ENCODE measurements at places on chromosomes 4 and X.
A peak's percentile ranks its signal among the peaks of the same experiment; 100 is the strongest.

- DNase-seq, result no peak
Measured at GRCh38 chr4:147749811-147750321, 18.0 kb downstream of the ARHGAP10 start.

GRCh38 chr4:134201216-134202161 lies at the start of gene PABPC4L:
PABPC4L (minus strand) TSS chr4:134201789; CDS start chr4:134201019, 770 bp downstream.
- DNase-seq, result peak; percentile 53

DNA sequence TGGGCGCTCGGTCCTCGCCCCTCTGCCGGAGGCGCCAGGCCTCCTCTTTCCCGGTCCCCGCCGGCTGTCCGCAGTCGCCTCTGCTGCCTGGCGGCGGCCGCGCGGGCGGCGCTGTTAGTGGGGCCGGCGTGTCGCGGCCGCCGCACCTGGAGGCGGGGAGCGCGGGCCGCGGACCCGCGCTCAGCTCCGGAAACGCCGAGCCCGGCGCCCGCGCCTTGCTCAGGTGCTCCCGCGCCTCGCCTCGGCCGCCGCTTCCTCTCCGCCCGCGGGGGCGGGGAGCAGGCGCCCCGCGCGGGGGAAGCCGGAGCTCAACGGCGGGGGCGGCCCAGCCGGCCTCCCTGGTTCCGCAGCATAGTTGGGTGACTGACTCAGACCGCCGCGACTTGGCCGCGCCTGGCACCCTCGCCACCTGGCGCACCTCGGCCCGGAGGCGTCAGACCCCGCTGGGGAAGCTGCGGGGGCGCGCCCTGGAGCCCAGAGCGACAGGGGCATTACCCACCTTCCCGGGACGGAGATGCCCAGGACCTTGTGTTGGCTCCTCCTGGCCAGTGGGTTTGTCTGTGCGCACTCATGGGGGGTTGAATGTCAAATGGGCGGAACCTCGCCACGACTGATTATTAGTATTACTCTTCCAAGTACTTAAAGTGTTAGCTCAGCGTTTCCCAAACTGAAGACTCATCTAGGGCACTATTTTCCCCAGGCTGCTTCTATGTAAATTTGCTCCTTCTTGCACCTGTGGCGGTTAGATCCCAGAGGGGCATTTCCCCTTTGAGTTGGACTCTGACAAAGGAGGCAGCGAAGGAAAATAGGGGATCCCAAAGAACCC lies at the start of gene ARAP2:
ARAP2 (minus strand) TSS at position 258 of the 826 bp plus-strand sequence. CDS start 15,028 bp downstream, outside the sequence.
- DNase-seq, result no peak

GRCh38 chr4:26238778-26239679 lies 81.8 kb upstream of the RBPJ start:
- DNase-seq, result peak; percentile 71

DNA sequence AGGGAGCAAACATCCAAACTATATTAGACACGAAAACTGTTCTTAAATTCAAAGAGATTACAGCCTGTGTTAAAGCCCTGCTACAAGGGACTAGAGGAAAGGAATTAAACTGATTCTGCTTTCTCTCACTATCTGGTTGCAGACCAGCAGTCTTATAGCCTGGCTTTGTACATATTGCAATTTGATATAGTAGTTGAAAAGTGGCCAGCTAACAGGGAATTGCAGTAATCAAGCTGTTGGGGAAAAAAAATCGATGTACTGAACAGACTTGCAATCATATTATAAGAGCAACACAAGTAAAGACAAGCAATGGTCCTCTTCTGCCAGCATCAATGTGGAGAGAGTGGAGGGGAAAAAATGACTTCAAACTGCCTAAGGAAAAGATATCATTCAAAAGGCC lies 364.4 kb upstream of the EPHA5 start:
- no peak for DNase-seq

DNA sequence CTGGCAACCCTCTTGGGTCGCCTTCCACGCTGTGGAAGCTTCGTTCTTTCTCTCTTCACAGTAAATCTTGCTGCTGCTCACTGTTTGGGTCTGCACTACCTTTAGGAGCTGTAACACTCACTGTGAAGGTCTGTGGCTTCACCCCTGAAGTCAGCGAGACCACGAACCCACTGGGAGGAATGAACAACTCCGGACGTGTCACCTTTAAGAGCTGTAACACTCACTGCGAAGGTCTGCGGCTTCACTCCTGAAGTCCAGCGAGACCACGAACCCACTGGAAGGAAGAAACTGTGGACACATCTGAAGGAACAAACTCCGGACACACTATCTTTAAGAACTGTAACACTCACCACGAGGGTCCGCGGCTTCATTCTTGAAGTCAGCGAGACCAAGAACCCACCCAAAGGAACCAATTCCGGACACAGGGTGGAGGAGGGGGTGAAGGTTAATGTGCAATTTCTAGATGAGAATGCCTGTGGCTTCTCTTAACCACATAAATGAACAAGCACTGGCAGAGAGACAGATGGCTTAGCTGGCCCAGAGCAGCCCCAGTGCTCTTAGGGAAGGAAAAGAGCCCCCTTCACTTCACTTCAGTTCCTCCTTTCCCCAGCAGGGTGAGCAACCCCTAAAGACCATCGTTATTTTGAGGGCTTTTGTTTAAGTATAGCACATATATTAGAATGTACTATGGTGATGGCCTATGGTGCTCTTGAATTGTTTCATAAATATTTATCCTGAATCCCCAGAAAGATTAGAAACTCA lies 73.0 kb downstream of the LUZP4 start:
- peak; percentile 2 for DNase-seq

- DNase-seq, result no peak
Measured at GRCh38 chrX:82734140-82734539, 774.0 kb upstream of the POU3F4 start.

DNA sequence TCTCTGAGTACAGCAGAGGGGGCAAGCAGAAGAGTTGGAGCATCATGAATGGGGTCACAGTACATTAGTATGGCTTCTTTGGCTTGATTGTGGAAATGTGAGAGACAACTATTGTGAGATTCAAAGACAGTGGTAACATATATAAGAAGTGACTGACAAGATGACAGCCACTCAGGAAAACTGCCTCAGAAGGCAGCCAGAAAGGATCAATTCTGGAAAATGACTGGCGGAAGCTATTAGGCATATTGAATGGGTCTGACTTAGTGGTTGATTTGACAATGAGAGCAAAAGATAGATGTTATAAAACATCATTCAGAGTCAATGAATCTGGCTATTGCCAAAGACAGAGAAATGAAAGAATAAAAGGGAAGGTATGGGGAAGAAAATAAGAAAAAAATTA lies 345.5 kb upstream of the MAGEB2 start:
- no peak for DNase-seq

- DNase-seq, result peak; percentile 34
Measured at GRCh38 chr4:181877329-181877848, 365.8 kb upstream of the TENM3 start.

- DNase-seq, result no peak
Measured at GRCh38 chrX:110568441-110568840, 209.8 kb downstream of the RTL9 start.

- DNase-seq, result peak; percentile 7
Measured at GRCh38 chr4:86557526-86557925, 36.6 kb upstream of the PTPN13 start.

GRCh38 chrX:143058120-143058519 lies 32.4 kb downstream of the SPANXN4 start:
- DNase-seq, result no peak

DNA sequence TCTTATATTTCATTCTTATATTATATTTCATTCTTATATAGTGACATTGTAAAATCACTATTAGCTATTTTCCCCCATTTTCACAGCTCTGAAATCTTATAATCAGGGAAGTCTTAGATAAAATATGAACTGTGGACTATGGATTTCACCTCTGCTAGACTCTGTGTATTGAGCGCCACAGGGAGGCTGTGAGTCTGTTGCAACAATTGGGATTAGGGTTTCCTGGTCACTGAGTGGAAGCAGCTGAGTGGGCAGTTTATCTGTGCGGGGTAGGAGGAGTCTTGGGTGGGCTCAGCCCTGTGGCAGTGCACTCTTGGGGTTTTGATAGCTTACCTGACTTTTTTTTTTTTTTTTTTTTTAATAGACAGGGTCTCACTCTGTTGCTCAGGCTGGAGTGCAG lies 249.5 kb downstream of the PTTG2 start:
- no peak for DNase-seq

DNA sequence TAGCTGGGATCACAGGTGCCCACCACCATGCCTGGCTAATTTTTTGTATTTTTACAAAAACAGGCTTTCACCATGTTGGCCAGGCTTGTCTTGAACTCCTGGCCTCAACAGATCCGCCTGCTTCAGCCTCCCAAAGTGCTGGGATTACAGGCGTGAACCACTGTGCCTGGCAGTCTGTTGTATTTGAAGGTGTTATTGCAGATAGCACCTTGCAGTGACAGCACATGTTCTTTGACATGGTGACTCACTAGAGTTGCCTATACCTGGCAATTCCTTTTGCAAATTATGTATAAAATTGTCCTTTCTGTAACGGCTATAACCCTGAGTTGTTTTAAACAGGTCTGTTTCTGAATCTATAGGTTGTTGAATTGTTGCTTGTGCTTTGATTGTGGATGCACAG lies 7.9 kb downstream of the OGT start:
- no peak for DNase-seq

GRCh38 chr4:184198190-184198589 lies 19.5 kb downstream of the ENPP6 start:
- DNase-seq, result no peak

GRCh38 chr4:109665783-109666485 lies 37.3 kb downstream of the CASP6 start:
- no peak for DNase-seq

GRCh38 chrX:45846328-45846727 lies 645.7 kb upstream of the DIPK2B start:
- no peak for DNase-seq

DNA sequence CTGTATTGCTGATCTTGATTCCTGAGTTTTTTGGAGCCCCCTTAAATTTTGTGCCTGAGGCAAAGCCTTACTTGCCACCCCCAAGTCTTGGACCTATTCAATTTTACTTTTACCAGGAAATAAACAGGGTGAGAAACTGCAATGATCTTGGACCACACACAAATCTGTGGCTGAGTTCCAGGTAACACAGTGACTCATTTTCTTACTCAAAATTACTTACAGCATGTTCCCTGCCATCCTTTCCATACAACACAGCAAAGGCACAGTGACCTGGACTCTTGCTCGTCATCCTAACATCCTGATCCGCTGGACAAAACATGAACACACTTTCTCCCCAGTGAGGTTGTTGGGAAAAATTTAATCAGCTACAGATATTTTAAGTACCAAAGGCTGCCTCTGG lies 60.7 kb upstream of the S100G start:
- DNase-seq, result peak; percentile 23

GRCh38 chr4:101239665-101240064 lies 107.7 kb downstream of the PPP3CA start:
- DNase-seq, result peak; percentile 11

GRCh38 chrX:134481339-134481738 lies 21.4 kb downstream of the HPRT1 start:
- no peak for DNase-seq

DNA sequence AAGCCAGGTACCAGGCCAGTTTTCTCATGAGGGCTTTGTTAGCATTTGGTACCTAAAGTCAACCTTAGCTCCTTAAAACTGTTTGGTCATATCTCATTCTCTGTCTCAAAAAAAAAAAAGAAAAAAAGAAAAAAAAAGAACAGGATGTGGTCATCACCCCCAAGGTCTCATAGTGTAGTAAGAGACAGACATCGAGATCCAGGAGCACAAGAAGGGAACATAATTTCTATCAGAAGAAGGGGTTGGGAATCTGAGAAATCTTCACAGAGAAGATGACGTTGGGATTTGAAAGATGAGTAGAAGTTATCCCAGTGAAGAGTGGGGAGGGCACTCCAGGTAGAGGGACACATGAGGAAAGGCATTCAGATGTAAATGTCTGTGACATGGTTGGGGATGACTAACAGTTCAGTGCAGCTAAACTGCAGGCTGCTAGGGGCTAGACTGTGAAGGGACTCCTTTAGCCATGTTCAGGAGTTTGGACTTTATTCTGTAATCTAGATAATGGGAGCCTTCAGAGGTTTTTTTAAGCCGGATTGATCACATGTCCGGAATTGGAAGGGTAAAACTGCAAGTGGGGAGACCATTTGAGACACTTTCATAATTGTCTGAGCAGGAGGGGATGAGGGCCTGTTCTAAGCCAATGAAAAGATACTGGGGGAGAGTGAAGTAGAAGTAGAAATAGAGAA lies 26.9 kb upstream of the GJB1 start:
- no peak for DNase-seq

DNA sequence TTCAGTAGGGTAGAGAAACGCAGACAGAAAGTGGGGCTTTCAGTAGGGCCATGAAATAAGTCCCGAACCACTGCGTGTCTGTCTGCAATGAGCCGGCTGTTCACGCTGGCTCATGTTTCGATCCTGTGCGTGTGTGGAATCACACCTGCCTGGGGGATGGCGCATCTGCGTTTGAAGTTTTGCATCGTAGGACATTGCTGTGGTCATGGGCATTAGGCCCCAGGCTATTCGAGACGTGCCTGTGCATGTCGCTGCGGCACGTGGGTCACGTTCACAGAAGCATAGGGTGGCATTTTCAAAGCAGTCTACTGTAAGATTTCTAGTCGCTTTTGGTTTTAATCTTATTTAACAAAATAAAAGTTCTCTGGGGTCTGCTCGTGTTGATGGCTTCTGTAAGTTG lies 25.5 kb upstream of the HGFAC start:
- DNase-seq, result no peak

Measured in EL (cell line).